B cell (primary cell): ENCODE measurements at places on chromosomes 4 and X. TPM values are rescaled to one million over a fixed set of nuclear protein-coding genes. Genes with fewer than 3 reads are reported as not detected.

DNA sequence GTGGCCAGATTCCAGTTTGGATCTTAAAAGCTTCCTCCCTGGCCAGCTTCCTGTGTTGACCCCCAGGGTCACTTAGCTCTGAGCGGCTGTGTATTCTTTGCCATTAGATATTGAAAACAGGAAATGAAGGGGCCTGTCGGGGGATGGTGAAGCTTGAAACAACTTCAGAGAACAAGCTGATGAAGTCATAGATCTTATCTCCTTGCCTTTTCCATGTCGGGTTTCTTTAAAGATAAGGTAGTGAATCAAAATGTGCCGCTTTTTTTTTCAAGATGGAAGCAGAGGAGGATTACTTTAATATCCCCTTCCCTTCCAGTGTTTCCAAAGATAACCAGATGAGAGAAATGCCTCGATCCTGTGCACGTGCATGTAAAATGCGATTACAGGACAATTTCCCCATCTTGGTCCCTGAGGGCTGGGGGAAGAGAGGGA, 508.5 kb downstream of the MID1IP1 start:
- no peak for DNase-seq

- no peak for DNase-seq
Measured at GRCh38 chrX:11470250-11470974, 177.2 kb downstream of the AMELX start.

DNA sequence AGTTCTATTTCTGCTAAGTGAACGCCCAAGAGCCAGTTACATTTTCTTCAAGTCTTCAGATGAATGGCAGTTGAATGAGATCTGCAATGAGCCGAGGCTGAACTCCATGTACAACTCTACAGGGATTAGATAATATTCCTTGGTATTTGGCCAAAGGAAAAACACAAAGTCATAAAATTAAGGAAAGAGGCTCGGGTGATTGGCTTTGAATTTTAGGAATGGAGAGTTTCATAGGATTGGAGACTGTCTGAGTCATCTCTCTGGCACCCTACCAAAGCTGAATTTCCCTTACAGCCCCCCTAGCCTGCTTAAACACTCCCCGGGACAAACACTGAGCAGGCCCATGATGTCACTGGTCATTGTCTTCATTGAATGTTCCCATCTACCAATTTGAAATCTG, 188.0 kb upstream of the C1QTNF7 start:
- no peak for DNase-seq

- DNase-seq = no peak
Measured at GRCh38 chrX:107485013-107485412, 35.6 kb downstream of the FRMPD3 start.

- no peak for DNase-seq
Measured at GRCh38 chr4:149884529-149885181, 69.0 kb upstream of the IQCM start.

GRCh38 chr4:109728385-109728784, 1.5 kb downstream of the PLA2G12A start:
- DNase-seq = no peak

GRCh38 chr4:176654565-176655216, 138.0 kb downstream of the VEGFC start:
- no peak for DNase-seq

GRCh38 chrX:40479777-40480318, 100.9 kb upstream of the ATP6AP2 start:
- no peak for DNase-seq

- DNase-seq = no peak
Measured at GRCh38 chr4:180153587-180153986, 2089.6 kb upstream of the TENM3 start.

DNA sequence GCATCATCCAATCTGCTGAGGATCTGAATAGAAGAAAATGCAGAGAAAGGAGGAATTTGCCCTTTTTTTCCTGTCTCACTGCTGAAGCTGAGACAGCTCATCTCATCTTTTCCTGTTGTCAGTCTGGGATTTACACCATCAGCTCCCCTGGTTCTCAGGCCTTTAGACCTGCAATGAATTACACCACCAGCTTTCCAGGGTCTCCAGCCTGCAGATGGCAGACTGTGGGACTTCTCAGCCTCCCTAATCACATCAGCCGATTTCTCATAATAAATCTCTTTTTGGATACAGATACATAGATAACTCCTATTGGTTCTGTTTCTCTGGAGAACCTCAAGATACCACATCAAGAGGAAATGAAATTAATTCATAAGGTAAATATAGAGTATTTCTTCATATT, 134.6 kb upstream of the MAB21L2 start:
- DNase-seq = no peak

- no peak for DNase-seq
Measured at GRCh38 chr4:69044247-69044646, 52.0 kb upstream of the UGT2B7 start.

- DNase-seq = no peak
Measured at GRCh38 chr4:176436293-176436973, 116.7 kb downstream of the SPCS3 start.

The GPR82 gene
- total RNA-seq = not detected in 2 replicates

The MORC4 gene
- 6.3 and 6.5 TPM in 2 replicates for total RNA-seq

The PNMA6F gene
- not detected in 2 replicates for total RNA-seq

The CXCR3 gene
- 6.9 and 8.0 TPM in 2 replicates for total RNA-seq

The AKAP14 gene
- total RNA-seq = not detected in 2 replicates

The KIF4A gene
- 0.07 and 0.22 TPM in 2 replicates for total RNA-seq
